ENCODE measurements at places on chromosomes 7 and 10.

DNA sequence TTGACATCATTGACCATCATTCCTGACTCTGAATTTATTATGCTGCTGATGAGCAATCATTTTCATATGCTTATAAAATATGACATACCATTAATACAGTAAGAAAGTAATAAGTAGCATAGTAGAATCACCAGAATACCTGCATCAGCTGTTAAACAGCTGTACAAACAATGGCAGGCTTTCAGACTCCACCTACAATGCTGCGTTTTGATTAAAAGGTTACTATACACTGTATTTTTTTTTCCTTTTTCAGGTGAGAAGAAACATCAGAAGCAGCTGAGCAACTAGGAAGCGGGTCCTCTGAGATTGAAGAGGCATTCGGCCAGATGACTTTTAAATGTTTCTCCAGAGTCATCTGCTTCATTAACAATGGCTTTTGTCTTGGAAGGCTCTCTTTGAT lies 7.1 kb downstream of the ASNS start:
- DNase-seq: no peak

- peak; percentile 34 for DNase-seq
Observed at GRCh38 chr7:94429153-94429552, 34.5 kb downstream of the COL1A2 start.

GRCh38 chr10:69290993-69291392 lies 12.7 kb downstream of the HK1 start:
- DNase-seq: no peak

GRCh38 chr10:127976701-127977356 lies 69.9 kb downstream of the PTPRE start:
- no peak for DNase-seq

GRCh38 chr10:133158437-133158755 lies 1.6 kb upstream of the KNDC1 start:
- no peak for DNase-seq

- DNase-seq: no peak
Observed at GRCh38 chr10:111836064-111836463, 347.5 kb downstream of the GPAM start.

All from EH (cell line).